ENCODE measurements at places on chromosomes 16 and 17.

GRCh38 chr17:43839670-43840108 is 6.7 kb upstream of the MPP3 start:
- no peak for DNase-seq

DNA sequence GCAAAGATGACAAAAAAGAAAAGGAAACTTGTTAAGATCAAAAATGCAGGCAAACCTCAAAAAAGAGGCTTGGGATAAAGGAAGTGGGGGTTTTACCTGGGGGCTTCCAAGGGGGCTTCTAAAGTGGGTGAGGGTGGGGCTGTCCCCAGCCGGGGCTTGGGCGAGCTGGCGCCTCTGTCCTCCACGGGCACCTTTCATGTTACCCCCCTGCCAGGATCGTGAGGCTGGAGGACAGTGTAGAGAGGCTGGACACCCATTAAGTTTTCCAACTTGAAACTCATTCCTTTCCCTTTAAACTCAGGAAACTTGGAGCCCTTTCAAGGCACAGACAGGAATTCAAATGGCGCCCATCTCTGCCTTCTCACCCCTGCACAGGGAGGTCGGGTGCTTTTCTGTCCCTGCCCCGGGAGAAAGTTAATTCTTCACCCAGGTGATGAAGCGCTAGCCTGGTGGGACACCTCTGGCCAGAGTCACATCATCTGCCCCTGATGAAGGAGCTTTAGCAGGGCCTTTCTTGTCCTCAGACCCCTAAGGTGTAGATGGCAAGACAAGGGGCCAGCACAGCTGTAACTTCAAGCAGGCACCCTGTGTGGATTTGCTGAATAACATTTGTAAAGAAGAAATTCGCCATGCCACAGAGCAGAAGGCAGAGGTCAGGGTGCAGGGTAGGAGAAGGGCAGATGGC is 87.3 kb downstream of the C16orf78 start:
- DNase-seq, result no peak

DNA sequence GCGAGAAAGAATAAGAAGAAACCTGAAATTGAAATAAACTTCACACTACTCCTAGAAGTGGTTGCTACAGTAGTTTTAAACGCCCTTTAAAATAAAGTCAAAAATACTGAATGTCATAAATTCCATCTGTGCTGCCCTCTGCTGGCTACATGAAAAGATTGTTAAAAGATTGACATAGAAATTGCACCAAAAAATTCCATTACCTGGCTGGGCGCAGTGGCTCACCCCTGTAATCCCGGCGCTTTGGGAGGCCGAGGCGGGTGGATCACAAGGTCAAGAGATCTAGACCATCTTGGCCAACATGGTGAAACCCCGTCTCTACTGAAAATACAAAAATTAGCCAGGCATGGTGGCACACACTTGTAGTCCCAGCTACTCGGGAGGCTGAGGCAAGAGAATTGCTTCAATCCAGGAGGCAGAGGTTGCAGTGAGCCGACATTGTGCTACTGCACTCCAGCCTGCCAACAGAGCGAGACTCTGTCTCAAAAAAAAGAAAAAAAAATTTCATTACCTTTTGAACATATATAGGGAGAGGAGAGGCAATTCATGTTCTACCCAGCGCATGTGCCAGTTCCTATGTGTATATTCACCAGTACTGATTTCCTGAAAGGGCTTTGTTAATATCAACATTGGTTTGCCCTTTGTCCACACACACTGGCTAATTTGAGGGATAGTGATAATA is 36.5 kb downstream of the CYTH1 start:
- no peak for DNase-seq

DNA sequence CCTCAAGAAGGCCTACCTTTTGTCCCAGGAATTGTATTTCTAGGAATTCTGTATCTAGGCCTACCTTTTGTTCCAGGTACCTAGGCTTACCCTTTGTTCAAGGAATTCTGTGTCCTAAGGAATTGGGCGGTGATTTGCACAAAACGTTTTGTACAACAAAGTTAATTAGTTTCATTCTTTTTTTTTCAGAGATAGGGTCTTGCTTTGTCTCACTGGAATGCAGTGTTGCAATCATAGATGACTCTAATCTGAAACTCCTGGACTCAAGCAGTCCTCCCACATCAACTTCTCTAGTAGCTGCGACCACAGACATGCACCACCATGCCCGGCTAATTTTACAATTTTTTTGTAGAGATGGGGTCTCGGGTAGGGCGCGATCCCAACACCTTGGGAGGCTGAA is 7.0 kb downstream of the CDR2L start:
- no peak for DNase-seq
